Esophagus muscularis mucosa (tissue), 4 donors: ENCODE measurements at places on chromosomes 3 and 15. TPM values are rescaled to one million over a fixed set of nuclear protein-coding genes. Genes with fewer than 3 reads are reported as not detected.

DNA sequence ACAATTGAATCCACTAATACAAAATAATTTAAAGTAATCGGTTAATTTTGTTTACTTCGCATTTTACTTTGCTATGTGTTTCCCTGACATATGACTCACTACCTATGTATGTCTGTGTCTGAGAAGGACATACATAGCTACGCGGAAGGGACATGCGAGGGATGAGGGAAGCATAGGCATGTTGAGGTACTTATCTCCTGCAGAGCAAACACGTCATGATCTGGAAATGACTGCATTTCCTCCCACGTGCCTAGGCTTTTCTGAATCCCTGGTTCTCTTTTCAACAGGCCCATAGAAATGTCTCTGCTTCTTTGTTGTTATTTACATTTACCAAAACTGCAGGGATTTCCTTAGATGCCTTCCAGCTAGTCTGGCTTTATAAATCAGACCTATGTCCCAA, 27.5 kb downstream of the ALCAM start:
- H3K4me3 ChIP-seq = no peak overlapping the region
- H3K4me1 ChIP-seq = no peaks in the 10 kb centered on the region
- H3K27ac ChIP-seq = no peak overlapping the region
- H3K36me3 ChIP-seq = no peaks in the 10 kb centered on the region
- H3K27me3 ChIP-seq = no peaks in the 10 kb centered on the region
- no peak for DNase-seq

DNA sequence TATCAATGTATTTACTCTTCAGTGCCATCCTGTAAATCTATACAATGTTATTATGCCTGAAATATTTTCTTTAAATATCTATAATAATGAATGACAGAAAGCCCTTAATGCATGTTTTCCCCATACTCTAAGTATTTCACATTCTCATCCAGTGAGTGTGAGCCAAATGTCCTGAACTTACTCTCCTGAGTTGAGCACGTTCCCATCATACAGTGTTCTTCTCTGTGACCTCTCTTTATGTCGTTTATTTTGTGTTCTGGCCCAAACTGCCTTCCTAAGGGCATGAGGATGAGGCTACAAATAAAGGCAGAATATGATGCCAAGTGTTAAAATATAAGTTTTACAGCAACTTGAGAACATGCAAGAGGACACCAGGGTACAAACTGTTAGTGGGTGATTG, 3.3 kb downstream of the OSBPL10 start:
- peaks cover 25% of the 10 kb centered on the region for H3K4me1 ChIP-seq
- no peak overlapping the region for H3K27ac ChIP-seq
- no peaks in the 10 kb centered on the region for H3K36me3 ChIP-seq
- no peak overlapping the region for H3K4me3 ChIP-seq
- no peak for DNase-seq

GRCh38 chr15:96470681-96471310, 140.3 kb downstream of the NR2F2 start:
- H3K4me3 ChIP-seq = no peak overlapping the region
- H3K27me3 ChIP-seq = no peaks in the 10 kb centered on the region
- no peaks in the 10 kb centered on the region for H3K4me1 ChIP-seq
- no peaks in the 10 kb centered on the region for H3K36me3 ChIP-seq
- no peak for DNase-seq

- no peak for DNase-seq
- peak overlapping the region; percentile 83 for H3K4me3 ChIP-seq
- no peaks in the 10 kb centered on the region for H3K36me3 ChIP-seq
- peak overlapping the region; percentile 89 for H3K27ac ChIP-seq
- no peaks in the 10 kb centered on the region for H3K27me3 ChIP-seq
- peaks cover 24% of the 10 kb centered on the region for H3K4me1 ChIP-seq
These were observed 26.9 kb upstream of the THRB start for GRCh38 chr3:24521420-24522145.

DNA sequence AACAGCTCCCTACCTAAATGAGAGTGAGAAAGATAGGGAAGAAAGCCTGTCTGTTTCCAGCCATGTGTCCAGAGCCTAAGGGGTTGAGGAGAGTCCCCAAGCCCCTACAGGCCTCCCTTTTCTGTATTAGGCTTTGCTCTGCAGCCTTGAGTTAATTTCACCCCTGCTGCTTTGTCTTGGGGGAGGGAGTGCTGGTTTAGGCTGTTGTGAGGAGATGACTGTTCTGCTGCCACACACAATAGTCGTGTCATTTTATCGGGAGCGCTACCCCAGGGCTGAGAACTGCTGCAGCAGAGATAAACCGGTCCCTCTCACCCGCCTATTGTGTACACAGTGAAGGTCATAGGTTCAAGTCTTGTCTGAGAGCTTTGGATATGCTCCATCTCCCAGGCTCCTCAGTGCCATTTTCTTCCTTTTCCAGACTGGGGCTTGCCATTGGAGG, 1.4 kb downstream of the ZNF609 start:
- peak overlapping the region; percentile 93 for H3K27ac ChIP-seq
- H3K36me3 ChIP-seq = no peaks in the 10 kb centered on the region
- H3K4me3 ChIP-seq = peak overlapping the region; percentile 84
- DNase-seq = no peak

The CD200R1 gene
- 1.7 TPM for total RNA-seq

DNA sequence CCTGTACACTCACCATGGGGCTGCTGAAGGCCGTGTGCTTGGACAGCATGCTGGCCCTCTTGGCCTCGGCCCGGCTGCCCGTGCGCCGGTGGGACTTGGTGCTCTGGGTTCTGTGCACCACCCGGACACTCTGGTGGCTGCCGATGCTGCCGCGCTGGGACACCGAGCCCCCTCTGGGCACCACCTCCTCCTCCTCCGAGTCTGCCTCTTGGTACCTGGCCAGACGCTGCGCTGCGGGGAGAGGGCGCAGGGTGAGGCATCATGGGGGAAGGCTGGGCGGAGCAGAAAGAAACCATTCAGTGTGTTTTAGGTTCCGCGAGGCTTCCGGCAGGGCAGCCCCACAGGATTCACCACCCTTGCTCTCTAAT, 145.0 kb downstream of the ATP10A start:
- no peak overlapping the region for H3K4me3 ChIP-seq
- DNase-seq = no peak
- H3K27me3 ChIP-seq = no peaks in the 10 kb centered on the region
- no peak overlapping the region for H3K27ac ChIP-seq

The C2CD4A gene
- total RNA-seq = 0.33 TPM

DNA sequence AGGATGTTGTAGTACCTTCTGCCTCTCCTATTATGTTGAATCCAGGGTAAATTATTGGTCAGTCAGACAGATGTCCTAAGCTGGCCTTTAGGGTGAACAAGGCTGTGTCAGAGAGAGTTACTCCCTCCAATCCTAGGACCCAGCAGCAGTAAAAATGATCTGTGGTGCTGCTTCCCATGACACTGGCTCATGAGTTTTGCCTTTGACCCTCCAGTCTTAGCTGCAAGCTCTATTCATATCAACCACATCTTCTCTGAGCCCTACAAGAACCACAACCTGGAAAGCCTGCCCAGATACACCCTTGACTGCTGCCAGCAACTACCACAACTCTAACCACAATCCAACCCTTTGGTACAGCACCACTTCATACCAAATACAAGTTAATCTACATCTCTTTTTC, 27.2 kb upstream of the PHLDB2 start:
- DNase-seq = peak; percentile 66
- H3K27me3 ChIP-seq = no peaks in the 10 kb centered on the region
- no peak overlapping the region for H3K27ac ChIP-seq
- no peaks in the 10 kb centered on the region for H3K36me3 ChIP-seq

The GOLGA6L7 gene
- total RNA-seq = not detected

- no peak overlapping the region for H3K27ac ChIP-seq
- no peaks in the 10 kb centered on the region for H3K36me3 ChIP-seq
- no peak overlapping the region for H3K4me3 ChIP-seq
- no peaks in the 10 kb centered on the region for H3K4me1 ChIP-seq
- H3K27me3 ChIP-seq = no peaks in the 10 kb centered on the region
These were observed 8.5 kb downstream of the TRAT1 start for GRCh38 chr3:108830991-108831614.
